ENCODE measurements at places on chromosomes 4 and X.
A peak's percentile ranks its signal among the peaks of the same experiment; 100 is the strongest.

GRCh38 chr4:25484243-25484721 is 107.2 kb downstream of the ANAPC4 start:
- DNase-seq: no peak

- peak; percentile 66 for DNase-seq
Observed at GRCh38 chr4:53706422-53707032, 115.2 kb upstream of the LNX1 start.

DNA sequence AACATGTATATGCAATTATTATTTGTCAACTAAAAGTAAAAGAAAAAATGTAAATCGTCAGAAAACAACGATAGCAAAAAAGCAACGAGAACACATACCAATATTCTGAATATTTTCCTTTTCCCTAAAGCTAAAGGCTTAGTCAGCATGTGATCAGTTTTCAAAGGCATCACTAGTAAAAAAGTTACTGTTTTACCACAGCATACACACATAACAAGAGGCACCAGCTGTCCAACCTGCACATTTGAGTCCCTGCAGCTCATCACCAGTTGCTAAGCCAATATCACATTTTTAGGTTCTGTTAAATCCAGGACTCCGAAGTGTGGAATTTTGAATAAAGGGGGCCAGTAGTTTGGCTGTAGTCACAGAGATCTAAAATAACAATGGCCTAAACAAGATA is 203.8 kb downstream of the ADGRA3 start:
- DNase-seq: no peak

DNA sequence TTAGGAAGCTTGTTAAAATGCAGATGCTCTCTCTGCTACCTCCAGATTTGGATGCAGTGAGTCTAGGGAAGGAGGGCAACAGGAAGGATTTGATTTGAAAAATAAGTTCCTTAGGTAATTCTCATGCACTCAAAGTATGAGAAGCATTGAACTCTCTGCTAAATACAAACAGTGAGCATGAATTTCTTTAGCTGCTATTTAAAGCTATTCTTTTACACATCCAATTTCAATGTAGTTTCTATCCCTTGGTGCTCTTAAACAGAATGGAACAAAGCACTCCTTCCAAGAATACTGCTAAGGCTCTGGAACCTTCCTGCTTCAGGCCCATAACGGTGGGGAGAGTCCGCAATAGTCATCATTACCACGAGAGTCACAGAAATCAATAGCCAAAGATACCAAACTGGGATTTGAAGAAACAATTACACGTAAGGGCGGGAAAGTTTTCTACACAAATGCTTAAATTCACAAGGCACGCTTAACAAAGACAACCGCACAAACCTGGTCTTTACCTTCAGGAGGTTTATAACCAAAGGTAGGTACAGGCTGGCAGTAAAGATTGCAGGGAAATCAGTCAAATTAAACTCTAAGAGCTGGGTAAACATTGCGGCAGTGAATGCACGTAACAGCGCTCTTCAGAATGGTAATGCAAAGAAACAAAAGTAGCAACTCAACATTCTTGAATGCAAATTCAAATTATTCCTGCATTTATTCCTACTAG is 123.2 kb upstream of the NAP1L5 start:
- DNase-seq: no peak

GRCh38 chr4:79980448-79980847 is 92.6 kb downstream of the ANTXR2 start:
- DNase-seq: no peak

- DNase-seq: no peak
Observed at GRCh38 chr4:37602454-37603069, 83.6 kb downstream of the RELL1 start.

- DNase-seq: no peak
Observed at GRCh38 chr4:146787731-146788130, 149.0 kb downstream of the POU4F2 start.

DNA sequence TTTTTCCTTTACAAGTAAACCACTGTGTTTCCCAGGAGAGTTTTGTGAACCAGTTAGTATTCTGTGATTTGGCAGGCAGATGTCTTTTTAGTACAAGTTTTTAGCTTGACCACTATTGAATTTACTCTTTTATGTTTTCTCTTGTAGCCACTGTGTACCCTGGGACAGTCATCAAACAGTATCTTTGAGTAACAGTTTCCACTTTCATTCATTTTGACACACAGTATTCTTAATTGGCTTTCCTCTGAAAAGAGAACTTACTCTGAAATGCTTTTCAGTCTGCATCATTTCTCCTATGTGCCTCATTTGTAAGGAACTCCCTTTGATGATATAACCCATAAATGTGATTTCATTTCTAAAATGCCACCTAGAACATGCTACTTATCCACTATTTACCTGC is 476.5 kb downstream of the PDGFC start:
- DNase-seq: no peak

GRCh38 chr4:3835527-3836405 is 69.6 kb downstream of the ADRA2C start:
- no peak for DNase-seq

DNA sequence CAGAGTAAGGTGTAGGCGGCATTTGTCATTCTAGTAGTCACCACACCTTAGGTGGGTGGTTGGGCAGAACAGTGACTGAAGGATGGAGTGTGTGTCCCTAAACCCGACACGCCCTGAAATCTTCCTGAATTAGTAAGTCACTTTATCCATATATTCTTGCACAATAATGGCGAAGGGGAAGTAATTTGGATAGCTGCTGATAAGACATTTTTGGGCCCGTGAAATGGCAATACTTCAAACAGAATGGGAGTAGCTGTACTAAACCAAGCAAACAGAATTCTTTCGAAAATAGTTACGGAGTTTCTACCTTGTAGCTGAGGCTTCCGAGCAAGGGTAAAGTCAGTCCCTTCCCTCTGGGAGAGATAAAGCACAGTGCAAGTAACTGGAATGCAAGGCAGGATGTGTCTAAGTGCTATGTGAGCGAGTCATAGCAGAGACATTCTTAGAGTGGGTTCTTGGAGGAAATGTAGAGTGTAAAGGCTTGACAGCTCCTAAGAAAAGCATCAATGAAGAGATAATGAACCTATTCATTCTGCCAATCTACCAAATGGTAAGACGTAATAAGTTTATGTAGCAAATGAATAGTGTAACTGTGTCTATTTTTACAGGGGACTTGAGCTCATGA is 72.8 kb downstream of the CLCN5 start:
- DNase-seq: peak; percentile 56

- no peak for DNase-seq
Observed at GRCh38 chrX:135213200-135213844, 38.5 kb upstream of the ETDA start.

- DNase-seq: no peak
Observed at GRCh38 chr4:113732967-113733527, 28.5 kb downstream of the CAMK2D start.

- no peak for DNase-seq
Observed at GRCh38 chr4:148261848-148262247, 180.4 kb downstream of the NR3C2 start.

GRCh38 chr4:73341454-73341853 is 62.6 kb upstream of the ALB start:
- DNase-seq: peak; percentile 62

DNA sequence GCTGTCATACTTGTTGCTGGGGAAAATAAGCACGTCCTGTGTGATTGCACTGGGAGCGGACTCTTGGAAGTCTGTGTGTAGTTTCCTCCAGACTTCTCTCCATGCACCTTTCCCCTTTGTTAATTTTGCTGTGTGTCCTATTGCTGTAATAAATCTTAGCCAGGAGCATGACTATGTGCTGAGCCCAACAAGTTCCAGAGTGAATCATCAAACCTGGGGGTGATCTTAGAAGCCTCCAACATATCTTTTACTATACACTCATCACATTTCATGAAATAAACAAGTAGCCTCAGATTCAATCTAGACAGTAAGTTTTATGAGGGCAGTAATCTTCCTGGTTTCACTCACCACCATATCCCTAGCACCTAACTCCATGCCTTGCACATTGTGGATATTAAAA is 43.3 kb upstream of the FGF13 start:
- DNase-seq: no peak

DNA sequence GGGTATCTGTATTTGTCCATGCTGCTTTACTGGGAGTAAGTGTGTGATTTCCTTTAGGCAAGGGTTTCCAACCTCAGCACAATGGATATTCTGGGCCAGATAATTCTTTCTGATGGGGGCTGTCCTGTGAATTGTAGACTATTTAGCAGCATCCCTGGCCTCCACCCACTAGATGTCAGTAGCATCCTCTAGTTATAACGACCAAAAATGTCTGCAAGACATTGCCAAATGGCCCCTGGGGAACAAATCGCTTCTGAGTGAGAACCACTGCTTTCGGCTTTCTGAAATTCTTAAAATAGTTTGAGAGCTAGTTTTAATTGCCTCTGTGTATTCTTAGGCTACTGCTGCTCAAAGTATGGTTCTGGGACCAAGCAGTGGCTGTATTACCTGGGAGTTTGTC is 81.2 kb upstream of the GPM6B start:
- no peak for DNase-seq

- no peak for DNase-seq
Observed at GRCh38 chr4:66769441-66769840, 775.9 kb downstream of the CENPC start.

GRCh38 chr4:168856312-168856711 is 153.7 kb downstream of the CBR4 start:
- DNase-seq: no peak

DNA sequence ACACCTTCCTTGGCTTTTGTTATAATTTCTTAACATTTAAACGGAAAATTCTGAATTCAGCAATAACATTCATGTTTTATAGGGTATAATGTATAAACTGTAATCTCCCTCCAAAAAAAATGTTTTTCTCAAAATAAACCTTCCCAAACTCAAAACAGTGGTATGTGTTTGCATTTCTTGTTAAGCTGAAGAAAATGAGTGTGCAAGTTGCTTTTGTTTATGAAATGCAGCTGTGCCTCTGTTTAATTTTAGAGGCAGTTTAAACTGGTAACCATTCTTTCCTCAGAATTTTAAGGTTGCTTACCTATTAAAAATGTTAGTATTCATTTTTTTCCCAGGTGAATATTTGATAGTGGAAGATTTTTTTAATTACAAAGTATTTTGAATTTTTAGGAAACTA is 105.0 kb upstream of the ANKRD50 start:
- DNase-seq: no peak

DNA sequence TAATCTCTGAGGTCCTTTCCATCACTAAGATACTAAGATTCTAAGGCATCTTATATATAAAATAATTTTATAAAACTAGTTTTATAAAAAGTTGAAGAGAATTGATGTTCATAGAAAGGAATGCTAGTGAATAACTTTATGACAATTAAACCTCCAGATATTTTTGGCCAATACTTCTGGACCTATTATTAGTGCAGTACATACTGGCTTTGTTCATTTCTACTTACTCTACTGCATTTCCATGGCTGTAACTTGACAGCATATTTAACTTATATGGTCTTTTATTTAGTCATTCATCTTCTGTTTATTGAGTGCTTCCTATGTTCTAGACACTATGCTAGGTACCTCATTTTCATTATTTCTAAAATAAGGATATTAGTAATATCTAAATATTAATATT is 6.8 kb upstream of the USP53 start:
- DNase-seq: no peak

DNA sequence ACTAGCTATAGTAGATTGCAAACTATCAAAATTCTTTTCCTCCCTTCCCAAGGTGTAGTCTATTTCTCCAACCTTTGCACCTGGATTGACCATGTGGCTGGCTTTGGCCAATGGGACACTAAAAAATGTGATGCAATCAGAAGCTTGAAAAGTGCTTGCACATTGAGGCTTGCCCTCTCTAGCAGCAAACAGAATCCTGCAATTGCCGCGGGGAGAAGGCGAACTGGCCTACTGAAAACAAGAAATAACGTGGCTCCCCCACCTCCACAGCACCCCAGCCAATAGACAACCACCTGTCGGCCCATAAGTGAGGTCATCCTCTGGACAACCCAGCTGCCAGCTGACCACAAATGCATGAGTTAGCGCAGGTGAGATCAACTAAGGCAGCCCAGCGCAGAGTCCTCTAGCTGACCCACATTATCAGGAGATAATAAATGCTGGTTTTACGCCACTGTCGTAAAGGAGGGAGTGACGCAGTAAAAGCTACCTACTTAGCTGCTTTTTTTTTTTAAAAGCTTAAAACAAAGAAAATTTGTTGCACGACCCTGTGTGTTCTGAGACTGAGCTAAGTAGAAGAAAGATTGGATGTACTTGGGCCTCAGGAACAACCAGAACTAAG is 95.2 kb downstream of the GK start:
- no peak for DNase-seq

- DNase-seq: no peak
Observed at GRCh38 chrX:98939456-98939855, 1470.6 kb downstream of the PCDH19 start.

DNA sequence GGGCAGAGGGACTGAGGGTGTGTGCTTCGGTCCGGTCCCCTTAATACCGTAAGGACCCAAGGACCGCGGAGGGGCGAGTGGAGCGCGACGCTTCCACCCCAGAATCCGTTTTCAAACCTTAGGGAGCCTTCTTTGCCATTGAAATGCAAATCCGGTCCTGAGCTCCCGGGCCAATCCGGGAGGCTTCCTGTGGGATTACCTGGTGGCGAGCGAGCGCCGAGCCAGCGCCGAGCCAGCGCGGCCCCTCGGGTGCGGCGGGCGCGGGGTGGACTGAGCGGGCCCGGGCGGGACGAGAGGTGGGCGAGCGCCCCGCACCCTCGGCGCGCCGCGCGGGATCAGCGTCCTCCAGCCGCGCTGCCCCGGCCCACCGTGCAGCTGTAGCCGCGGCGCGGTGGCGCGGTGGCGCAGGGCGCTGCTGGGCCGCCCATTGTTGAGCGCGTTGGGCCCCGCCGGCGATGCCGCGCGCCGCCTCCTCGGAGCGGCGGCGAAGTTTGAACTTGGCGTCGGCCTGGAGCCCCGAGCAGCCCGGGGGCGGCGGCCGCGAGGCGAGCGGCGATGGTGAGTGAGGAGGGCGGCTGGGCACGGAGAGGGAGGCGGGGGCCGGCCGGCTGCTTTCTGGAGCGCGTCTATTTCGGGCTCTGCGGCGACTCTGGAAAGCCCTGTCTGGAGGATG is 208.7 kb downstream of the SOWAHB start:
- DNase-seq: peak; percentile 84

DNA sequence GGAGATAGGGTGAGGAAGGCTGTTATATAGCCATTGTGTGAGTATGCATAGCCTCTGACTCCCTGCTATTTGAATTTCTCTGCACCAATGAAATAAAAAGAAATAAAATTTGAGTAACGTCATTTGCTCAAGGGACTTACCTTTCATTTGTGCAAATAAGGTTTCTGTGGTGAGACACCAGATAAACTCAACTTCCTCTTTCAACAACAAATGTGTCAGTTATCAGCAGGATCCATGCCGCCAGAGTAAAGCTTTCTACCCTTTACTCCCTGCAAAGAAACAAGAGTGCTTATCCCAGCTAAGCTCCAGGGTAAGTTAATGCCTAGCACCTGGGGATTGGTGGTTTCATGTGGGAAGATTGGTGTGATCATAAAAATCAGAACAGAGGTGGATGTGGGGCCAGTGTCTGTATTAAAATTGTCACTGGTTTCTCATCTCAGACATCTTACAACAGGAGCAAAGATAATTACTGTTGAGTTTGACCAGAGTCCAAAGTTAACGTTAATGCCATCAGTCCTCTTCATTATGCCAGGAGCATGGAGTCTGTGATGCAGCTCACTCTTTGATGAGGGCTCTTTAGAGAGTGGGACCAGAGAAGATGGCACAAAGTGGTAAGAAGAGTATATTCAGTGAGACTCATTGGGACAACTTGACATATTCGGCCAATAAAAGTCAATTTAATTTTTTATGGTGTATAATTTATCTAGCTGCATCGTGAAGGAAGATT is at the start of gene P2RY10:
TSS of gene P2RY10 (plus strand) at position 206 of the 727 bp plus-strand sequence. CDS start 15,130 bp downstream, outside the sequence.
- DNase-seq: no peak

GRCh38 chrX:103919270-103919637 is 43.2 kb upstream of the TMSB15B start:
- peak; percentile 60 for DNase-seq

- DNase-seq: peak; percentile 5
Observed at GRCh38 chr4:8916351-8916885, 44.8 kb upstream of the HMX1 start.

All from GM03348 (cell line).